ENCODE measurements at places on chromosomes 2 and 18.

DNA sequence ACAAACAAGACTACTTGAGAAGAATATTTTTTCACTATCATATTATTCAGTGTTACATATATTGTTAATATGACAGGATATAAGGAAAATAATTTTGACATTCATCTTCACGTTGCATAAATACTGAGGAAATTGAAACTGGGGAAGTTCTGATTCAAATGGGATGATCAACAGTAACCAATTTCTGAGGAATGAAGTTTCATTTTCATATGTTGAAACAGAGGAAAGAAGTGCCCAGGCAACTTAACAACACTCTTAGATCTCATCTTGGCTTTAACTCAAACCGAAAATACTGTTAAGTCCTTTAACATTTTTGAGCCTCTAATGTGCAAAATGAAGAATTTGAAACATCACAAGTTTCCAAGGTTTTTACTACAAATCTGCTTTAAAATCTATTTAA is 612.2 kb upstream of the VRK2 start:
- DNase-seq, result no peak

DNA sequence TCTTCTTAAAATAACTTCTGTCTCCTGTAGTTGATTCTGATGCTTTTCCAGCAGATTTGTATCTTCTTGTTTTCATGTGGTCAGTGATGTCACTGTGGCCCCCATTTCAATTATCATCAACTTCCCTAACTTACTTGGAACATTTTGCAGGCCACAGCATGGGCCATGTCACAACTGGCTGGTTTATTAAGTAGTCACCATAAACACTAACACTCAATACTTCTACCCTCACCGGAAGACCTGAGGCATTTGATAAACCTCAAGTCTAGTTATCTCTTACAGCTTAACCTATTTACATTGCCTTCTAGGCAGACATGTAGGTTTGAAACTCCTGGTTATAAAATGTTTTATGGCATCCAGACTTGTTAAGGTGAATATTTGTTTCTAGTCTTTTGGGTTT is 37.4 kb upstream of the PROKR1 start:
- no peak for DNase-seq

- no peak for DNase-seq
These were observed 439 bp upstream of the PLEKHH2 start for GRCh38 chr2:43636621-43637020.

DNA sequence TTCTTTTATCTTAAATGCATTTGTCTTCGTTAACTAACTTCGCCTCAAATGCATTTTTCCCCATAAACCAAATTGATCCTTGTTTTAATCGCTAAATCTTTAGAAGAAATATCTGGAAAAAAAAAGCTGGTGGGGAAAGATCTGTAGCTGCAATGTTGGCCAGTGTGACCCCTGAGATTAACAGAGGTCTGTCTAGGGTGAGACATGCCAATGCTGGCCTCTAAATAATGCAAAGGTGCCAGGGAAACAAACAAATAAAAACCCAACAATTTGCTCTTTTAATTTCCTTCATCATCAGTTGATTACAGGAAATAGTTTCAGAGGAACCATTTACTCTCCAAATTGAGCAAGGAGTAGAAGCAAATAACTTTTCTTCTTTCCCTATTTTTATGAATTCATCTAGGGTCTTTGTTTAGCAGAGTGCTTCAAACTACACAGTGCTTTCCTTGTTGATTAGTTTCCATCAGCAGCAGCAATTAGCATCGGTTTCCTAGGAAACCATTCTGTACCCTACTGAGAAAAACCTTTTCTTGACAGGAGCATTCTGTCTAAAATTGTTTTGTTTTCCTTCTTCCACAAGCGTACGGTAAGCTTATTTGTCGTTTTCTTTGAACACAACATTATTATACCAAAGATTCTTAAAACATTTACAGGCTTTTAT is 100.5 kb upstream of the UNC80 start:
- no peak for DNase-seq

- no peak for DNase-seq
These were observed 57.2 kb downstream of the REEP1 start for GRCh38 chr2:86280191-86280667.

DNA sequence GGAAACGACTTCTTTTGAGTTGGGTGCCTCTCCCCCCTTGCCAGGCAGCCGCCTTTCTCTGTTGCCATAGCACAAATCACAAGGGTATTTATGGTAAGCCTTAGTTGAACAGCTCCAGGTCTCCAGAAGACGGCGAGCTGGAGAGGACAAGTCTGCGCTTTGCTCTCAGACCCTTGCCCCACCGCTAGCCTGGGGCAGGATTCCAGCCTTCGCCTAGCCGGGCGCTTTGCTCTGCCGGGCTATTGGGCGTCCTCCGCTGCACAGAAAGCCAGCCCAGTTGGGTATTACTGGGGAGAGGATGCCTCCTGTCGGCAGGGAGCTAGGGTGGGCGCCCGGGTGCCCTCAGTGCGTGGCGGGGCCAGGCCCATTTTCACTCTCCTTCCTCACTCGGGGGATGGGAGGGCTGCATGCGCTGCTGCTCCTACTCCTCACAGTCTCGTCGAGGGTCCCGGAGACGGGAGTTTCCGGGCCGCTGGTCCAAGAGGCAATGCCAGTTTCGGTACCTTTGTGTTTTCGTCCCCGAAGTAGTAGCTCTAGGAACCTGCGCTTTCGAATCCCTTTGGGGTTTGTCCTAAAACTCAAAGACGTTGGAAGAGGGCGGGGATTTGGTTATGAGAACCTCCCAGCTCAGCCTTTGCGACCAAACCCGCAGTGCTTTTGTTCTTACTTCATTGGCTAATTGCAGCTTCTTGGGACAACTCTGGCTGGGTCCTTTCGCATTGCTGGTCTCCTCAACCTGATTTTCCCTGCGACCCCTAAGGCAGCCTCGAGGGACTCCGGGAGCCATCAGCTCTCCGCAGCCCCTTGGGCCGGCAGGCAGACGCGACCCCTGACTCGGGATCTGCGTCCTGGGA is 3.6 kb upstream of the DLX2 start:
- DNase-seq, result no peak

DNA sequence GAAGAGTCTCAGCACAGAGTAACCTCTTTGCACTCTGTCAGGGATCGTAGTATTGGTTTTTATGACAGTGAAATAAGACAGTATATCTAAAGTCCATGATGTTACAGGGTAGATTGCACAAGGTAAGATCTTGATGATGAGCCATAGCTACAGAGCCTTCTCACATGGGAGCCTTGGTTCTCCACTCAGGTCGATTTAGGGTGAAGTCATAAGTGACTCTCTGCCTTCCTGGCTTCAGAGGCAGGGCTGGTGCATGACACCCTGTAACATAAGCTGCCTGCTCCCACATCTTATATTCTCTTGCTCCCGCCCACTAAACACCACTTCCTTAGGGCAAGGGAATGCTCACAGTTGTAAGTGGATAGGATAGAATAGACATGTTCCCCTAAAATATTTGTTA is 13.3 kb downstream of the DAPL1 start:
- DNase-seq, result no peak

- no peak for DNase-seq
These were observed 68.4 kb upstream of the CTDP1 start for GRCh38 chr18:79611040-79611681.

DNA sequence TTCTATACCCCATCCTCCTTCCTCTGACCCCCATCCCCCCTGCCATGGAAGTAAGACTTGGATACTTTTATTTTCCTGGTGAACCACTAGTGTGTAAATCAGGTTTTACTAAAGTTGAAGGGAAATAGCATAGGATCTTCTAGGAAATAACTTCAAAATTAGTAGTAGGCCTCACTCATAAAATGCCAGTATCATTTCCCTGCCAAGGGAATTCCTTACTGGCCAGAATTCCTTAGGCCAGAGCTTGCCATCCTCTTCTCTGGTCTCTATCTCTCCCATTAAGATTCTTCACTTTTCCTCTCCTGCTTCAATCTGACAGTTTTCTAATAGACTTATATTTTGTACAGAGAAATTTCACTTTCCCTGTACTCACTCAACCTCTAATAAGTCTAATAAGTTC is 322.8 kb upstream of the TANK start:
- DNase-seq, result no peak

DNA sequence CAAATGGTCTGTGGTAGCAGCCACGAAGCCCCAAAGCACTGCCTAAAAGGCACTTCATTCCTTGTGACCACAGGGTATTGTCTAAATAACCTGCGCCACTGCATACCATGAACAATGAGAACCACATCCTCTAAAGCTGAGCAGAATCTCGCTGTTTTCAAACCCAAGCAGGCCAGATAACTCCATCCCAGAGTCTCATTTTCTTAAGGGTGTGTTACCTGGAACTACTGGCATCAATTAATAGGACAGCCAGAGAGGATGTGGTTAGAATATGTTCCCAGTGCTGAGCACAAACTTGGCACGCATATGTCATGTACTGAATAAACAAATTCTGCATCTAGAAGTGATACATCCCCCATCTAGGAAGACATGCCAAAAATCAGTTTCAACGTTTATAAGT is 13.0 kb downstream of the VPS4B start:
- DNase-seq, result no peak

- DNase-seq, result no peak
These were observed 511.8 kb downstream of the CPS1 start for GRCh38 chr2:211068108-211068780.

- no peak for DNase-seq
These were observed 298.4 kb downstream of the NDUFA10 start for GRCh38 chr2:239726631-239727181.

DNA sequence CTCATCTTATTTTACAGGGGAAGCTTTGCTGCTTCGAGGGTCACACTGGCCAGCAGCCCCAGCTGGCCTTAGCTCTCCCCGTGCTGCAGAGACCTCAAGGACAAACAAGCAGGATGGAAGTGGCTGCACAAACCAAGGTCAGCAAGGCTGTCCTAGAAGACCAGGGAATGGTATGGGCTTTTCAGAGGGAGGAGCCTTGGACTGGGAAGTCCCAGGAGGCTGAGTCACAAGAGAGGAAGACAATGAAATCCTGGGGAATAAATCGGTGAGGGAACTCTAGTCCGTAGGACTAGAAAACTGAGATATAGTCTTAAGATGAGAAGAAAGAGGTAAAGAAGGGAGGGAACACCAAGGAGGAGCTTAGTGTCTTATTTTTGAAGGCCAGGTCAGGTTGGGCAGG is 15.7 kb downstream of the CREG2 start:
- no peak for DNase-seq

DNA sequence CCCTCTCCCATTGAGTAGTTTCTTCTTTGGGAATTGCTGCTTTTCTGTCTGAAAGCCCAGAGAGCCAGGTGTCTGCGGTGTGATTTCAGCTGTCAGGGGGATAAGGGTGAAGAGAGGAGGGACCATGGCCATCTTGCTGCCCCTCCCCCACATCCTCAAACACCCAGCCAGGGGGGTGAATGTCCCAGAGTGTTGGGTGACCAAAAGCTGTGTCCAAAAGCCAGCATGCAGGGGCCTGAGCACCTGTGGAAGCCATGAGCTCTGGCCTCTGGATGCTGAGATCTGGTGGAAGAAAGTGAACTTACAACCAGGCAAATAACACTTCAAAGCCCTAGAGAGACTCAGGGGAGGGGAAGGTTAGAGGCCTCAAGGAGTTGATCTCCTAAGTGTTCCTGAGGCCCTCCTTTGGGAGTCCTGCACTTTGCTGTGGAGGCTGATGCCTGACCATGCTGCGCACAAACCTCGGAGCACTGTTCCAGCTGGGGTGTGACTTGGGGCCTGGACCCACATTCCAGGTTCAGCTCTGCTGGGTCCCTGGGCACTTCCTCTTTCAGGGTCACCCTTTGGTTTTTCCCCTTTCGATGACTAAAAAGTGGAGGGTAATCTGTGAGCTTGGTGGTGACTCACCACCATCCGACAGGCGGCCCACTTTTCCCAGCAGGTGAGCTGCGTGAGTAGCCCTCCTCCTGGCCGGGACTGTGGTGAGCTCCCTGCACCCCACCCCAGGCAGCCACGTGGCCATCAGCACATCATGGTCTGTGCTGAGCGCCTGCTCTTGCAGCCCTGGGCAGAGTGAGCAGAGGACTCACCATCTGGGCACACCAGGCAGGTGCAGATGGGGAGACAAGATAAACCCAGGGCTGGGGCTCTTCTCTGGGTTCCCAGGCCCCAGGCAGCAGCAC is 66.8 kb upstream of the FOSL2 start:
- DNase-seq, result no peak

DNA sequence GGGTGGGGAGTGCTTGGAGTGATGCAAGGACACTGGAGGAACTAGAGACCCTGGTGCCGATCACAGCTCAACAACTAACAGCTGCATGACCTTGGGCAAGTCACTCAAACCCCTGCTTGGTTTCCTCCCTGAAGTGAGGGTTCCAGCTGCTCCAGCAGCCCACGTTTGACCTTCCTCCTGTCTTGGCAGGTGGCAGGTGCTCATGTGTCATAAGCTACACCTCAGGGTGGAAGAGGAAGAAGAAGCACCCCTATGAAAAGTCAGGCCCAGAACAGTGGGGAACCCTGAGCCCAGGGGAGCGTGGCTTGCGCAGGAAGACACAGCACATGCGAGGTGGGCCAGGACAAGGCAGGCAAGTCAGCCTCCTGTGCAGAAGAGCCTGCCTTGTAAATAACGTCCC is 42.4 kb downstream of the MRPL35 start:
- DNase-seq, result no peak

- no peak for DNase-seq
These were observed 214.4 kb downstream of the SRBD1 start for GRCh38 chr2:45396671-45397070.

DNA sequence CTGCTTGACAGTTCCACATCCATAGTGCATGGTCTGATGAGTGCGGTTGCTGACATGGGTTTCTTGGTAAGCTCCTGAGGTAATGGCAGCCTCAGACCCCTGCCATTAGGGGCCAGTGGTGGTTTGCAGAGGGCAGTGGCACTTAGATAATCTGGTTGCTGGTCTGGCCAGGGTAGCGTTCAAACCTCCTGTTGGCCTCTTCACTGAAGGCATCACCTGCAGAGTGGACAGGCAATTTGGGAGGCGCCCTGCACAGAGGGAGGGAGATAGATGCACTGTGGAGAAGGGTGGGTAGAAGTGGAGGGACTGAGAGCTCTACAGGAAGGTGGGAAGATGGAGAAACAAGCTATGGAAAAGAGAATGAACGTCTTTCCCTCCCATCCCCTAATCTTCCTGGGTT is 3.7 kb downstream of the HTRA2 start:
- DNase-seq, result no peak

DNA sequence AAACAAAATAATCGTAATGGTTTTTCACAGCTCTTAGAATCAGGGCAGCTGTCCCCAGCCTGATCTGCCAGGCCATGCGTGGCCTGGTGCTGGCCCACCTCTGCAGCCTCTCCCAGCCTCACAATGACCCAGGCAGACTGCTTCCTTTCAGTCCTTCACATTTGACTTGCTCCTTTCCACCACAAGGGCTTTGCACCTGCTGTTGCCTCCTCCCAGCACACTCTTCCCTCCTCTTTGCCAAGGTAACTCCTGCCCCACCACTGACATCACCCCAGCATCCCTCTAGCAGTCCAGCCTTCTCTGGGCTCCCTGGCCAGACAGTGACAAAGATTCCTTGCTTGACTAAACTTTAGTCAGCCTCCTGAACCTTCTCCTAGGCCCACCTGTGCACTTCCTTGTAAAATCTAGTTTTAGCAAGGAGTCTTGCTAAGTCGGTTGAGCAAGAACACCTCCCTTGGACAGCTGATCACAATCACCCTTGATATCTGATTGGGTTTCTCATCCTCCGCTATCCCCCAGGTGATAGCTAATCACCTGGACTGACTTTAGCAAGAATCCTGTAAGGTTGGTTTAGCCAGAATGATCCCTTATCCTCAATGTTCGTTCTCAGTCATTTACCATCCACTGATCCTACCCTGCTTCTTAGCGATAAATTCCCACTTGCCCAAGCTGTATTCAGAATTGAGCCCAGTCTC is 16.2 kb upstream of the RAB11FIP5 start:
- DNase-seq, result no peak
